ENCODE measurements at places on chromosomes 1 and 21.

GRCh38 chr1:114718661-114719423 lies 2.3 kb upstream of the NRAS start:
- no peak for DNase-seq

- no peak for DNase-seq
Measured at GRCh38 chr1:229619002-229619401, 6.9 kb downstream of the TAF5L start.

- no peak for DNase-seq
Measured at GRCh38 chr1:151982300-151983005, 11.2 kb downstream of the S100A10 start.

- no peak for DNase-seq
Measured at GRCh38 chr1:60055336-60055735, 18.2 kb downstream of the C1orf87 start.

DNA sequence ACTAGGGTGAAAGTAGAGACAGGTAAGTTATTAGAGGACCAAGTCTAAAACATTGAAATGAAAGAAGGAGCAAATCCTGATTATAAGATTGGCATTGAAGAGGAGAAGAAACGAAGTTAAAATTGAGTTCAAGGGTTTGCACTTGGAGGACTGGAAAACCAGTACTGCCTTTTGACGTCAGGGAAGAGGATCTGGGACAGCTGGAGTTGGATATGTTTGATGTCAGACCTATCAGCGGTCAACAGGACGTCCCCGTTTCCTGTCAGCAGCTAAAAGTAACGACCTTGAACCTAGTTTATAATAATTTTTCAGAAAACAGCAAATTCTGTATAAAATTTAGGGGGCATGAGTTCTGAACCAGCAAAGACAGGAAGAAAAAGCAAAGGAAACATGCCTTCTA lies 1.2 kb upstream of the NID1 start:
- DNase-seq, result peak; percentile 88

- DNase-seq, result no peak
Measured at GRCh38 chr1:11078631-11079030, 18.8 kb upstream of the SRM start.

DNA sequence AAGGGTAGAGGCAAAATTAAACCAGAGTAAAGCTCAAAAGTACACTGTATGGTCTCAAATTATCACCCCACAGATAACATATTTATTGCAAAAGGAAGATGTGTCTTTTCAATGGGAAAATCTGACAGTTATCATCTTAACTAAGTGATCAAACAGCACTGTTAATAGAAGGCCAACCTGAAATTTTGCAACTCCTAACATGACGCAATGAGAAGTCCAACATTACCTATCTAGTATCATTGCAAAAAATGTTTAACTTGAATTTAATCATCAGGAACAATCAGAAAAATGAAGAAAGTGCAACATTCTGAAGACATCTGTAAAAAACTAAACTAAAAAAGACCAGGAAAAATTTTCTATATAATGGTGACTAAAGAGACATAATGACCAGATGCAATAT lies 156.7 kb upstream of the POGK start:
- no peak for DNase-seq

DNA sequence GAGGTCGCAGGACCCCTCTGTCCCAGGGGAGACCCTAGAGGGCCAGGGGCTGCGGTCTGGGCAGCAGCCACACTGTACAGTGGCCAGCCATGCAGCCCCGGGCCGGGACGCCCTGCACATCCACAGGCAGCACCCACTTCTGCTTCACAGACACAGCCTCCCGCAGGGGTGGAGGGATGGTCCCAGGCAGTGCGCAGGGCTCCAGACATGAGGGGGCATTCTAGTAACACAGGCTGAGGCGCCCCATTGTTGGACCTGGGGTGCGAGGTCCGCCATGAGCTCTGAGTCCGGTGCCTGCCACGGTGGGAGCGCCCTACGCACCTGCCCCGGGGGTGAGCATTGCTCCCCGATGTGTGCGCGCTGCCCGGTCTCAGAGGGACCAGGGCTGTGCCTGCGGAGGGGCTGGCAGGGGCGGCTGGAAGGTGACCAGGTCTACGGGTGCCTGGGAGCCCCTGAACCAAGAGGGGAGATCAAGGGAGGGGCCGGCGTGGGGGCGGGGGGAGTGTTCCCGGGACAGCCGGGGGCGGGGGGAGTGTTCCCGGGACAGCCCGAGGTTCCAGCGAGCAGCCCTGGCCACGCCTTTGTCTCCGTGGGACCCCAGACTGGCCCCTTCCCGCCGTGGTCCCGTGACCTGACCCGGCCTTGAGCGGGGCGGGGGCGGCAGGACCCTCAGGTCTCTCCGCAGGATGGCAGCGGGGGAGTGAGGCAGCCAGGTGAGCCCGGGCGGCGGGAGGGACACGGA lies 4.5 kb downstream of the MMEL1 start:
- DNase-seq, result no peak

GRCh38 chr1:206116191-206116872 lies 856 bp downstream of the AVPR1B start:
- DNase-seq, result no peak

DNA sequence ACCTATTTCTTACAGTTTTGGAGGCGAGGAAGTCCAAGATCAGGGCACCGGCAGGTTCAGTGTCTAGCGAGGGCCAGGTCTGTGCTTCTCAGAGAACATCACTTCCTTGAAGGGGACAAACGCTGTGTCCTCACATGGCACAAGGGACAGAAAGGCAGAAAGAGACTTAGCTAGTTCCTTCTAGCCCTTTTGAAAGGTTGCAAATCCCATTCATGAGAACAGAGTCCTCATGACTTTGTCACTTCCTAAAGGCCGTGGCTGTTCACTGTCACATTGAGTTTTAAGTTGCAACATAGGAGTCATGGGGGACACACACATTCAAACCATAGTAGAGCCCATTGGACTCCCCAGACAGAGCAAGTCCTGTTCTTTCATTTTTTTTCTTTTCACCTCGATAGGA lies 27.4 kb downstream of the PER3 start:
- DNase-seq, result no peak

Measured in lung microvascular endothelial cell (primary cell).